ENCODE measurements at places on chromosomes 7 and 10.

GRCh38 chr10:126634347-126634746 is 36.1 kb downstream of the C10orf90 start:
- no peak for DNase-seq

DNA sequence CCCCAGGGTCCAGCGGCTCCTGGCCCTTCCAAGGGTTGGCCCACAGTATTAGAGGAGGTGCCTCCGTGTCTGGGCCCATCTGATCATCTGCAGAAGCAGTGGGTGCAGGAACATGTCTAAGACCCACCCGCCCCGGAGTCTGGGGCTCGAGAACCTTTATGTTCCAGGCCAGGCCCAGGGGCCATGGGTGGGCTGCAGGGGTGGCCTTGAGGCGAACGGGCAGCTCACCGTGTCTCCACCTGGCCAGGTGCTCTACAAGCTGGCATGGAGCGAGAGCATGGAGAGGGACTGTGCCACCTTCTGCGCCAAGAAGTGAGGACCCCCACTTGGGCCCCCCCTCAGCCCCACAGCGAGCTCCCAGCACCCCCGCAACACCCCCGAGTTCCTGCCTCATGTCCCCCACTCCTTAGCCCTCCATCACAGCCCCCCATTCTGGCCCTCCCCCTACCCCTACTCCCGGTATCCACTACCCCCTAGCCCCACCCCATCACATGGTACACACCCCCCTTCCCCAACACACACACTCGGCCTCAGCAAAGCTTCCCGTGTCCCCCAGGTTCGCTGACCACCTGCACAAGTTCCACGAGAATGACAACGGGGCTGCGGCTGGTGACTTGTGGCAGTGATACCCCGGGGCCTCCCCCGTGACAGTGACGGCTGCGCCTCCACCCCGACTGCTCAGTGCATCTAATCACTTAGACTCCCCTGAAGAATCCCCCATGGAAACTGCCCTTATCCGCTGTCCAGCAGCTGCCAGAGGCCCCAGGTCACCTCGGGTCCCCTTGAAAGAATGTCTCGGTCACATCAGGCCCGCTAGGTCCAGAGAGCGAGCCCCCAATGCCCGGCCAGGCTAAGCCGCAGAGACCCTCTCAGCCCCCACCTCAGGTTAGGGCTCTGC is 4.0 kb upstream of the SH2B2 start:
- no peak for DNase-seq

- no peak for DNase-seq
Observed at GRCh38 chr7:561631-562373, 42.2 kb upstream of the PDGFA start.

- DNase-seq: no peak
Observed at GRCh38 chr10:95793401-95794045, 37.6 kb downstream of the ENTPD1 start.

DNA sequence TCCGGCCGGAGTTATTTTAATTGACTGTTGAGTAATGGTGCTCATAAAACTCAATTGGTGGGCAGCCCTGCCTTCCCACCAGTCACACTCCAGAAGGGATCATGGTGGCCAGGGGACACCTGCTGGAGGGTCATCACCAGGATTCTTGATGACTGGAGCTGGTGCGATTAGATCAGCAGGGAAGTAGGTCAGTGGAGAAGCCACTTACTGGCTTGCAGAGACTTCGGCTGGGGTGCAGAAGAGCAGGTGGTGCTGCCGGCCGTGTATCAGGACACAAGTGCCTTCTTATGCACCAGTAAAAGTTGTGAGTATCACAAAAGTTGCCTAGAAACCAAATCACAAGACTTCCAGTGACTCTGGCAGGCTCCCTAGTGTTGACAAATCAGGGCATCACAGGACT is 82.6 kb upstream of the CHCHD3 start:
- DNase-seq: no peak

- DNase-seq: no peak
Observed at GRCh38 chr7:27224983-27225934, 17.3 kb upstream of the EVX1 start.

GRCh38 chr10:123665491-123666286 is 466 bp upstream of the GPR26 start:
- no peak for DNase-seq

- DNase-seq: no peak
Observed at GRCh38 chr7:47677664-47678063, 95.8 kb upstream of the TNS3 start.

DNA sequence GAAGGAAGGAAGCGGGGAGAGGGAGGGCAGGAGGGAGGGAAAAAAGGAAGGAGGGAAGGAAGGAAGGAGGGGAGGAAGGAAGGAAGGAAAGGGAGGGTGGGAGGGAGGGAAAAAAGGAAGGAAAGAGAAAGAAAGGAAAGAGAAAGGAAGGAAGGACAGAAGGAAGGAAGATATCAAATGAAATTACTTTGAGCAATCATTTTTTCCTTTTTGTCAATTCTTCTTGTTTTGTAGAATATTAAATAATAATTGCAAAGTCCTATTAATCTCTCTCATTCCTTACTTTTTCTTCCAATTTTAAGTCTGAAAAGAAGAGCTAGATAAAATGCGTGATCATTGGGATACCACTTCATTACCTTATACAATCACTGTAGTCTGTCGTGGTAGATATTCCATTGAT is 117.5 kb downstream of the PLXDC2 start:
- no peak for DNase-seq

DNA sequence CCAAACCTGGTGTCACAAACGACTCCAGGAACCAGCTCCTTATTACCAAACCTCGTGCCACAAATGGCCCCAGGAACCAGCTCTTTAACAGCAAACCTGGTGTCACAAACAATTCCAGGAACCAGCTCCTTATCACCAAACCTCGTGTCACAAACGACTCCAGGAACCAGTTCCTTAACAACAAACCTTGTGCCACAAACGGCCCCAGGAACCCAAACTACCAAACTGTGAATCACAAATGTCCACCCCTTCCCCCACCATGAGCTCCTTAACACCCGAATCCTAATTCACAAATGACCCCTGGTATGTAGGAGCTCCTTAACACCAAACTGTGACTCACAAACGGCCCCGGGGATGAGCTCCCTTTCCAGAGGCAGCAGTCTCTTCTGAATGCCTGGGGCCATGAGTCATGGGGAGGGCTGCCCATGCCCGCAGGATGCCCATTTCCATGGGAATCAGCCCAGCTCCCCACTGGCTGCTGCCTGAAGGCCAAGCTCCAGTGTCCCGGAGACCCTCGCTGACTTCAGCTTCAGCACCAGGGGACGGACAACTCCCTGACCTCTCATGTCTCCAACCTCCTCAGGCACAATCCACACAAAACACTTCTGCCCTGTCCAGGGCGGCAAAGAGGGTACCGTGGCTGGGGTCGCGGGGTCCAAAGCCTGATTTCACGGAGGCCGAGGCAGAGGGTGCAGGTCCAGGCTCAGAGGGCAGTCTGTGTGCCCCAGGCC is 213.1 kb downstream of the ELFN1 start:
- no peak for DNase-seq

- DNase-seq: no peak
Observed at GRCh38 chr7:105448181-105448580, 59.5 kb upstream of the SRPK2 start.
